ENCODE measurements at places on chromosomes 1 and 21.

DNA sequence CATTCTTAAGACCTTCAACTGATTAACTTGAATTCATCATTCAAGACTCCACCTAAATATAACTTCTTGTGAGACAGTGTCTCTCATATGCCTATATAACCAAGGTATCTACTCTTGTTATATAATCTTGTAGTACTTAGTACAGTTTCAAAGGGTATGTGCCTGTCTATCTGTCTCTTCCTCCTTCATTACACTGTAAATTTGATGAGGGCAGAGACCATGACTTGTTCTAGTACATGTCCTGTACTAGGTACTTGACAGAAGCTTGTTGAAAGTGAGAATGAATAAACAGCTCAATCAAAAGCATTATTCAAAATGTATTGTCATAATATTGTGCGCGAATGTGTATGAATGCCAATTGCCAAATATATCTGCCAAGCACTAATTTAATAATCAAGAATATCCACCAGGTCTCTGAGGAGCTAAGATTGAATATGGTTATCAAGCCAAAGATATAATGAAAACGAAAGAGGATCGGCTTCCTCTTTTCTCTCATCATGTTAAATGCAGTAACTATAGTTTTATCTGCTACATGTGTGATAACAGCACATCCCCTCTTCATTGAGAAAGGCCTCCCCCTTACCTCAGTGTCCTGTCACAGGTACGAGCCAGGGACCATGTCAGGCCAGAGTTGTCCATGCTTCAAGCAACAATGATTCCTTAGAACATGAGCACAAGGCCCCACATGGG, 117.3 kb downstream of the UCHL5 start:
- no peak for DNase-seq

DNA sequence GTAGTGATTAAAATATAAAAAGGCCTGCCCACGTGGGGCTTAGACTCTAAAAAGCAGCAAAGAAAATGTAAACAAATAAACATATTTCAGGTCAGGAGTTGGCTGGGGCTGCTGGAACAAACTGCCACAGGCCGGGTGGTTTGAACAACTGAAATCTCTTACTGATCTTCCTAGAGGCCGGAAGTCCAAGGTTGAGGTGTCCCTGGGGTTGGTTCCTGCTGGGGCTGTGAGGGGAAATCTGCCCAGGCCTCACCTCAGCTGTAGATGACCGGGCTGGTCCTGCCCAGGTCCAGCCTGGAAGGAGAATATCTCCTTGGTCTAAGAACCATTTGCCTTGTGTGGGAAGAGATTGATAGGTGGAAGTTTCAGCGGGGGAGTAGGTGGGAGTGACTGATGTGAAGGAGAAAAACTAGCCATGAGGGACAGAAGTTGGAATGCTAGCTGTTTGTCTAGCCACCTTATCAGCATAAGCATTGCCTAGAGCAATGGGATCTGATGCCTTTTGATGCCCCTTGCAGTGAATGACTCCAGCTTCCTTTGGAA, 221.1 kb downstream of the DYRK1A start:
- DNase-seq, result no peak

DNA sequence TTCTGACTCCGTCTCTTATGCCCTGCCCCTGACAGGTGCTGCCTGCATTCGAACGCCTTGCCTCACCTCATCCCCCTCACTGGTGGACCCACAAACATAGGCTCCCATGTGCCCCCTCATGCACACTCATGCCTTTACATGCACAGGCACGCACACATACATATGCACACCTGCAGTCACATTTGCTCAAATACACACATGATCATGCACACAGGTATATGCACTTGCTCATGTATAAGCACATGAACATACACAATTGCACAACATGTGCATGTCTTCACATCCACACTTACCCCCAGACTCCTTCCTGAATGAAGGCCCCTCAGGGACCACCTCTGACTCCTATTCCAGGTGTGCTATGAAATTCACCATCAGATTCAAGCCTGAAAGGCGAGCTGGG, 506.9 kb downstream of the PTPRU start:
- DNase-seq, result no peak

GRCh38 chr1:51255331-51255730, 19.3 kb downstream of the RNF11 start:
- DNase-seq, result no peak

DNA sequence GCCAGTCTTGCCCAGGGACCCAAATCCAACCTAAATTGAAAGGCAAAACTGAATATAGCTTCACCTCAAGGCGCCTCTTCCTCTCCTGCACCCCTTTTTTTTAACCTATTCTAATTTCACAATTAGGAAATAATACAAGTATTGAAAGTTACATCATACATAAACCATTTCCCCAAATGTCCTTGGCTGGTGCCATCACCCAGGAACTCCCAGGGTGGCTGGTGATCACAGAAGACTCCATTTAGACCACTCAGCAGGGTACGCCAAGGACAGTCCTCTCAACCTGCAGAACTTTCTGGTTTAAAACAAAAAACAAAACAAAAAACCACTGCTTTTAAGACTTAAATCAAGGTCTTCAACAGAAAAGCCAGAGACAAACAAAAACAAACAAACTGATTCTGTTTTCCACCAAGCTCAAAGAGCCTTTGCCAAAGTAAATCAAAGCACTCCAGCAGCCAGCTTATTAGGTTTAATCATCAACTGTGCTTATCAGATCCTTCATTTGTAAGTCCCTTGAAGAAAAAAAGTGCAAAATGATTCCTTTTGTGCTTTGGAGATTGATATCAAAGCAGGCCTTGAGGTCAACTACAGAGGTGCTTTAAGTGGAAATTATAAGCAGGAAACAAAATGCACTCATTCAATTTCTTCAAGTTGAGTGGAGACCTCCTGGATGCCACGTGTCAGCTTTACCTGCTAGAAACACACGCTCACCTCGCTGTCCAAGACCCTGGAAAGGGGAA, 113.0 kb downstream of the ETS2 start:
- peak; percentile 38 for DNase-seq

- no peak for DNase-seq
Observed at GRCh38 chr1:2625311-2625710, 7.5 kb downstream of the MMEL1 start.

DNA sequence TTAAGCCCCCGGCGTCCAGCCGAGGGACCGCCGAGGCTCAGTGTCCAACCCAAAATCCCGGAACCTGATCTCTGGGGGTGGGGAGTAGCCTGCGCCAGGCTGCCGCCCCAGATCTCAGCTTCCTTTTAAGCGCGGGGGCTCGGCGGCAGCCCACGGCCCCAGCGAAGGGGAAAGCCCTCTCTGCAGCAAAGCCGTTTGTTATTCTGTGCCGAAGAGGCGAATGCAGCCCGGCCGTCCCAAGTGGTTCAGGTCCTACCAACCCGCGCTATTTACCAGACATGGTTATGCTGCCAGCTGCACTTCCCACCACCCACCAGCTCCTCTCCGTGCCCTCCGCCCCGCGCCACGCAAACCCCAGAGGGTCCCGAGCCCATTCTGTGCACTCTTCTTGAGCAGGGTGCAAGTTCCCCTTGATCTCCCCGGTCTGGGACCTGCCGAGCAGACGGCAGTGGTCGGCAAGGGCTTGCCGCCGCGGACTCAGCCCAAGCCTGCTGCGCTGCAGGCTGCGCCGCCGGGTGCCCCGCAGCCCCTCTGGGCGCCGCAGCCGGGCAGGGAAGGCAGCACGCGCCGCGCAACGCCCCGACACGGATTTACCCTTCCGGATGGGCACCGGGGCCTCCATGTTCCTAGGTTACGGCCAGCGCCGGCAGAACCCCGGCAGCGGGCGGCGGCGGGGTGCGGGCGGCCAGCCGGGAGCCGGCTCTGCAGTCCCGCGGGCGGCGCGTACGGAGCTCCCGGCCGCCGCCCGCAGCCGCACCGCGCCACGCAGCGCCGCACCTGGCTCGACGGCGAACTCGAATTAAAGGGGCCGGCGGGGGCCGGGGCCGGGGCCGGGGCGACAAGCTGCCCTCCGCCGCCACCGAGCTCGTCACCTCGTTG, 738 bp upstream of the KCNA2 start:
- DNase-seq, result peak; percentile 57

DNA sequence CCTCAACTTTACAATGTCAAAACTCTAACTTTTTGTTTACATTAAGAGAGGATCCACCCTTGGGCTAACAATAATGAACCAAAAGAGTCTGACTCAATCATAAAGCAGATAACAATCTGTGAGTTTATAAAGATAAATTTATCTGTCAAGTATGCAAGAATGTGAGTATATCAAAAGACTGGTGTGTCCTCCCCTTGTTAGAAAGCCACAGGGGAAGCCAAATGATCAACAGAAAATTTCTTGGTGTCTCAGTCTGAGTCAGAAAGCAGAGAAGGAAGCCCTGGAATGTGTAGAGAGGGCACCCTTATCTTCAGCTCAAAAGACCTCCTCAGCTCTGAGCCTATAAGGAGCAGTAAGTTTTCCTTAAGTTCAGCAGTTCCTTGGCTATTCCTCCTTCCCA, 13.9 kb upstream of the PDIK1L start:
- no peak for DNase-seq

- DNase-seq, result no peak
Observed at GRCh38 chr1:11648732-11649158, 5.5 kb downstream of the FBXO2 start.

DNA sequence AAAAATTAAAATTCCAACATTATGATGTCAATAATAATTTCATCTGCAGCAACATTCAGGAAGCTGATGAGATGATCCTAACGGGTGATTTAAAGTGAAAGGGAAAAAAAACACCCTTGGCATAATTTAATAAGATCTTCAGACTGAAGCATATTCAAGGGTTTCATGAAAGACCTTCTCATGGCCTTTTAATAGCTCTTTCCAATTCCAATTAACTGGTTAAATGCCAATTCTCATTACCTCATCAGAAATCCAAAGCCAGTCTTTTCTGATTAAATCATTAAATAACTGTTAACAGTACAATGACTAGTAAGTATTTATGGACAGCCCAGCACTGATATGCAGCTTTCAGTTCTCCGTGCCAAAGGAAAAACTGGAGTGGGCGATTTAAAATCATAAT, 407.5 kb downstream of the SMYD3 start:
- no peak for DNase-seq

- DNase-seq, result no peak
Observed at GRCh38 chr1:184510110-184510509, 123.3 kb downstream of the C1orf21 start.

- no peak for DNase-seq
Observed at GRCh38 chr1:194503209-194503608, 1316.8 kb upstream of the B3GALT2 start.

DNA sequence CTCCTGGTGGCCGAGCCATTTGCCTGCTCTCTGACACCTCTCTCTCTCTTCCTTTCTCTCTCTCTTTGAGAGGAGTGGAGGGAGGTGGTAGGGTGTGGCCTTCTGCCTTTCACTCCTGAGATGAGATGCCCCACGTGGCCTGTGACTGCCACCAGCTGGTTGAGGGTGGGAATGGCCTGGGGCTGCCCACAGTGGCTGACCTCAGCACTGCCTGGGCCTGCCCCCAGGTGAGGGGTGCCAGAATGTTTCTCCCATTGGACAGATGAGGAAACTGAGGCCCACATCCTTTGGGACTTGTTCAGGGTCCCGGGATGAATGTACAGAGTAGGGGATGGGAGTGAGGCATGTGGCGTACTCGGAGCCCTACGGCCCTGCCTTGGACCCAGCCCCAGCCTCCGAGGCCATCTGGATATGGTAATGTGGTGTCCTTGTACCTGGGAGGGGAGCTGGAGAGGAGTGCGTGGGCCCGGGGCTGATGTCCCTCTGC, 12.7 kb upstream of the C1orf167 start:
- DNase-seq, result no peak

- no peak for DNase-seq
Observed at GRCh38 chr1:198903203-198903602, 264.4 kb downstream of the PTPRC start.

- DNase-seq, result no peak
Observed at GRCh38 chr1:110896090-110896489, 23.1 kb downstream of the CD53 start.

DNA sequence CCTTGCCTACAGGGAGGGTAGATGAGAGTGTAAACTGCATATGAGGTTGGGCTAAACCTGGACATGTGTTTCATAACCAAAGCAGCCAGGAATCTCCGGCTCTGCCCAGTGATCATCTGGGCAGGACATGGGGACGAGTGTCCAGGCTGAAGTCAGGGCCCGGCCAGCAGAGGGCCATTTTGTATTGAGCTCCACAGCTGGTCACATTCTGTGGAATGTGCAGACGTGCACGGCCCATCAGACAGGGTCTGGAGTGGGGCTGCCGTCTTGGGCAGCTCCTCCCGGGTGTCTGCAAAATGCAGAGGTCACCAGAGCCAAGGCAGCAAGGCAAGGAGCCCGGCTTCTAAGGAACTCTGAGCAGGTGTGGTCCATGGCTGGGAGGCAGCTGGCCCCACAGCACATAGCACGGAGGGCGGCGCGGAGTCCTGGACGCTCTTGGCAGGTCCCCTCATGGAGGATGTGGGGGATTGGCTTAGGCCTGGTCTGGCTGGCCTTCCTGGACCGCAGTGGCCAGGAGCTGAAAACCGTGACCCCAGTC, 6.2 kb downstream of the LRRC3 start:
- DNase-seq, result no peak

GRCh38 chr1:53484705-53485477, 25.7 kb downstream of the DMRTB1 start:
- DNase-seq, result no peak

GRCh38 chr1:66873111-66873510, 51.5 kb downstream of the DNAI4 start:
- no peak for DNase-seq

DNA sequence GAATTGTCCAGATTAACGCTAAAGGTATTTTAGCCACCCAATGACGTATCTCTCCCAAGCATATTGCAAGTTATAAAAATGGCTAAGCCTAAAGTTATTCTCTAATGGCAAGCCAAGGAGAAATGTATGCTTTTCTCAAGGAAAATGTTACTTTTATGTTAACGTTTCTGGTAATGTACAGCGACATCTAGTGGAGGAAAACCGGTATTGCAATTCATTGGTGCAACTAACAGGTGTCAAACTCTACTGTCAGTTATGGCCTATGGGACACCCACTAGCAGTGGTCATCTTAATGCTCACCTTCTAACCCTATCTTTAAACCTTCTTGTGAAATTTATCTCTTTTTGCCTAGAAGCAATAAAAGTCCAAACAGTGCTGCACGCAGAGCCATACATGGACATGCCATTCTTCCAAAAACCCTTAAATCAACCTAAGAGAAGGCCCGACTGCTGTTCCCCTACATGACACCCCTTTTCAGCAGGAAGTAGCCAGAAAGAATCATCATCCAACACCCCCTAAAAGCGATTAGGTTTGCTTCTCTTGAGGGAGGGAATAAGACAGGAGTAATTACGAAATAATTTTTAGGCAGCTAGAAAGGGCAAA, 68.7 kb upstream of the LRIF1 start:
- peak; percentile 65 for DNase-seq

DNA sequence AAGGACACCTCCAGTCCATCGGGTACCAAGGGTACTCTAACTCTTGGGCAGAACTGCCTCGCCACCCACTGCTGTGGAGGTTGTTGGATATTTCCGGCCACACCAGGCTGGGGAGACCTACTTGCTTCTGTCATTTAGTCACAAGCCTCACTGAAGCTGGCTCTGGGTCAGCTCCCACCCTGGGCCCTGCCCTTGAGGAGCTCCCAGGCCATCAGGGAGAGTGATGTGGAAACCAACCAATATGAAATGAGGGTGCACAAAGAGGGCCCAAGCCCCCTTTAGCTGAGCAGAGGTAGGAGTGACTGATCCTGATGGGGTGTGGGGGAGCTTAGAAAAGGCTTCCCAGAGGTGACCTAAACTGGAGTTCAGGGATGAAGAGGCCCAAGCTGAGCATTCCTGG, 19.6 kb downstream of the PARS2 start:
- no peak for DNase-seq

- DNase-seq, result no peak
Observed at GRCh38 chr1:58997637-58998036, 213.8 kb upstream of the JUN start.
